Osteocyte (in vitro differentiated cells): ENCODE measurements at places on chromosomes 12 and 14. TPM values are rescaled to one million over a fixed set of nuclear protein-coding genes. Genes with fewer than 3 reads are reported as not detected.

- DNase-seq = no peak
These were observed 21.7 kb downstream of the GNS start for GRCh38 chr12:64737539-64737938.

GRCh38 chr12:95131589-95132340, 58.3 kb upstream of the NR2C1 start:
- DNase-seq = no peak

The TNS2 gene
- 107 and 116 TPM in 2 replicates for total RNA-seq

The PLEK2 gene
- total RNA-seq = not detected in 2 replicates

The RNASE2 gene
- total RNA-seq = not detected in 2 replicates

The CRACR2A gene
- 0.08 and 0.13 TPM in 2 replicates for total RNA-seq

DNA sequence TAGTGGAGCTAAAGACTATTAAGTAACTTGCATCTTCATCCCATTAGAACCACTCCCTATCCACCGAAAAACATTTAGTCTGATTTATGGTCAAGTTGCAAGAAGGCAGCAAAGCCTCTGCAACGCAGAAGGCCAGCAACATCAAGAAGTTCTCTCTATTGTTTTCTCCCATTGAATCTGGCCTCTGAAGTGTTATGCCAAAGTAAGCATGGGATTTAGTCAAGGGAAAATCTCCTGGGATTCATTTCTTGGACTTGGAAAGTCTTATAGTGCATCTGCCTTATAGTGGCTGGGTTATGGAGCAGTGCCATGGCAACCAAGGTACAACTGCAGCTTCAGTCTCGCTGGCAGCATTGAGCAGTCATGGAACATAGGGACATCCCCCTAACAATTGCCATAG, 87.7 kb upstream of the KRR1 start:
- no peak for DNase-seq

GRCh38 chr14:64695071-64695470, 9.2 kb upstream of the PLEKHG3 start:
- DNase-seq = no peak

- DNase-seq = no peak
These were observed 1072.5 kb upstream of the ATXN7L3B start for GRCh38 chr12:73465106-73465505.

The SERPINA4 gene
- not detected in 2 replicates for total RNA-seq

The SLC6A13 gene
- 0.43 TPM in 1 of 2 replicates, not detected in the other for total RNA-seq

The PDZRN4 gene
- not detected in 2 replicates for total RNA-seq

The RPGRIP1 gene
- total RNA-seq = not detected in 2 replicates

GRCh38 chr14:93028724-93029076, 87.0 kb downstream of the ITPK1 start:
- DNase-seq = no peak
